ENCODE measurements at places on chromosomes 6 and 20.
A peak's percentile ranks its signal among the peaks of the same experiment; 100 is the strongest.

DNA sequence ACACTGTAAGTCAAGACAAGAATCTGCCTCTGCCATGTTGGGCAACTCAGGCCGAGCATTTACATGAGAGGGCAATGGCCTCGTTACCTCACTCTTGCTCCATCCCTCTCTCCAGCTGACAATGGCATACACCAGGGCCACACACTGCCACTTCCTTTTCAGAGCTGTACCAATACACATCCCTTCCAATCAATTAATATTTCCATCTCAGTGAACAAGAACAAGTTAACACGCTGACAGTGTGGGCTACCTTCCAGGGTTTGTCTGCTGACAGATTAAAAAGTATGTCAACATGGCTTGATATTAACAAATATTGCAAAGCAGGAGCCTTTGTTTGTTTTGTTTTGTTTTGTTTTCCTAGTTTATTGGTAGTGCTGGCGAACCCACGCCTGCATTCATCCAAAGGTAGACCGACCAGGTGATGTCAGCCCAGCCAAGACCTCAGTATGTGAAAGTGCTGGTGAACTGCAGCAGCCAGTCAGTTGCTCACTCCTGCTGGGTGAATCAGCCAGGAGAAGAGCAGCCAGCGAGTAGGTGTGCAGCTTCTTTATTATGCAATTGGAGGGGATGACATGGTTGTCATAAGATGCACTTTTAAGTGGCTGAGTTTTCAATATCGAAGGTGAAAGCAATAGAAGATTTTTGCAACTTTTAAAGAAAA, 487.3 kb upstream of the JARID2 start:
- no peak overlapping the region for H3K27ac ChIP-seq
- no peaks in the 10 kb centered on the region for H3K27me3 ChIP-seq
- no peak for DNase-seq
- no peaks in the 10 kb centered on the region for H3K4me1 ChIP-seq
- H3K4me3 ChIP-seq: no peak overlapping the region

- no peak overlapping the region for H3K27ac ChIP-seq
- no peak overlapping the region for H3K4me3 ChIP-seq
- DNase-seq: no peak
- no peaks in the 10 kb centered on the region for H3K4me1 ChIP-seq
- H3K27me3 ChIP-seq: no peaks in the 10 kb centered on the region
Observed at GRCh38 chr6:107185391-107185970, 70.2 kb upstream of the BEND3 start.

GRCh38 chr20:53706466-53707370, 113.1 kb upstream of the ZNF217 start:
- H3K4me1 ChIP-seq: peaks cover 41% of the 10 kb centered on the region
- DNase-seq: peak; percentile 76
- H3K36me3 ChIP-seq: no peaks in the 10 kb centered on the region
- H3K4me3 ChIP-seq: no peak overlapping the region

DNA sequence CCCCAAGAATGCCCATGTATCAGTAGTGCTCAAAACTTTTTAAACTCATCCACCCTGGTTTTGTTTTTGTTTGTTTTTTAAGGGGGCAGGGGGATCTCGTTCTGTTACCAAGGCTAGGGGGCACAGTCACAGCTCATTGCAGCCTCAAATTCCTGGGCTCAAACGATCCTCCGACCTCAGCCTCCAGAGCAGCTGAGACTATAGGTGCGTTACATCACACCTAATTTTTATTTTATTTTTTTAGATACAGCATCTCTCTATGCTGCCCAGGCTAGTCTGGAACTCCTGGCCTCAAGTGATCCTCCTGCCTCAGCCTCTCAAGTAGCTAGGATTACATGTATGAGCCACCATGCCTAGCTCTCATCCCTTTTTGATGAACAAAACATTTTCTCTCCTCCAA, 11.2 kb downstream of the PHIP start:
- H3K4me1 ChIP-seq: peaks cover 11% of the 10 kb centered on the region
- no peak overlapping the region for H3K4me3 ChIP-seq
- H3K36me3 ChIP-seq: peaks cover 41% of the 10 kb centered on the region
- H3K27ac ChIP-seq: no peak overlapping the region
- H3K27me3 ChIP-seq: no peaks in the 10 kb centered on the region

DNA sequence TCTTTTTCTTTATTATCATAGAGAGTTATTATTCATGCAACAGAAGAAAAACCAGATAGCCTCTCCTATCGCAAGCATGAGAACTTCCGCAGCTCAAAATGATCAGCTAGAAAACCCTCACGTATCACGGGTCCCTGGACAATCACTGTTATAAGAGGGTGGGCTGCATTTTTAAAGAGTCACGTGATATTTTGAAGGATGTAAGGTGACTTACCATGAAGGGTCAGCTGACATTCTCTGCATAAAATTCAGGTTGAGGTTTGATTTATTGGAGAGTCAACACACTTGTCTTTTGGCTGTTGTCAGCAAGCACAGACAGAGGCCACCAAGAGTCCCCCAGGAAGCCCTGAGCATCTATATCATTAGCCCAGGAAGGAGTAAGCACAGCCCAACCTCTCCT, 39.5 kb downstream of the ID4 start:
- no peak for DNase-seq
- no peaks in the 10 kb centered on the region for H3K4me1 ChIP-seq

DNA sequence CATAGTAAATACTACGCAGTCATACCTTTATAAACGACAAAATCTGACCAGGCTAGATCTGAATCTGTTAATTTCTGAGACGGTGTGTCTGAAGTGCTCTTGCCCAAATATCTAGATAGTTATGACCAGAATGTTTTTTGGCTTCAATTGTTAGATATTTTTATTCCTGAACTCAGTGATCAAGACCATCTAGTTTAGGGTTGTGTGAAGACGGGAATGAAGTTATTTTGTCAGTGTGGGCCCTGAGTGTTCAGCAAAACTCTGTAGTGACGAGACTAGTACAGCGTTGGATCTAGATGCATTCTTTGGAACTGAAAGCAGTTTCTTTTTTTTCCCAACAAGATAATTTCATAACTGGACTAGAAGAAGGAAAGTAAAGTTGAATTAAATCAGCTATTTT, 3.1 kb downstream of the STXBP5 start:
- H3K4me1 ChIP-seq: peaks cover 20% of the 10 kb centered on the region
- no peak for DNase-seq
- H3K4me3 ChIP-seq: no peak overlapping the region
- no peaks in the 10 kb centered on the region for H3K27me3 ChIP-seq

DNA sequence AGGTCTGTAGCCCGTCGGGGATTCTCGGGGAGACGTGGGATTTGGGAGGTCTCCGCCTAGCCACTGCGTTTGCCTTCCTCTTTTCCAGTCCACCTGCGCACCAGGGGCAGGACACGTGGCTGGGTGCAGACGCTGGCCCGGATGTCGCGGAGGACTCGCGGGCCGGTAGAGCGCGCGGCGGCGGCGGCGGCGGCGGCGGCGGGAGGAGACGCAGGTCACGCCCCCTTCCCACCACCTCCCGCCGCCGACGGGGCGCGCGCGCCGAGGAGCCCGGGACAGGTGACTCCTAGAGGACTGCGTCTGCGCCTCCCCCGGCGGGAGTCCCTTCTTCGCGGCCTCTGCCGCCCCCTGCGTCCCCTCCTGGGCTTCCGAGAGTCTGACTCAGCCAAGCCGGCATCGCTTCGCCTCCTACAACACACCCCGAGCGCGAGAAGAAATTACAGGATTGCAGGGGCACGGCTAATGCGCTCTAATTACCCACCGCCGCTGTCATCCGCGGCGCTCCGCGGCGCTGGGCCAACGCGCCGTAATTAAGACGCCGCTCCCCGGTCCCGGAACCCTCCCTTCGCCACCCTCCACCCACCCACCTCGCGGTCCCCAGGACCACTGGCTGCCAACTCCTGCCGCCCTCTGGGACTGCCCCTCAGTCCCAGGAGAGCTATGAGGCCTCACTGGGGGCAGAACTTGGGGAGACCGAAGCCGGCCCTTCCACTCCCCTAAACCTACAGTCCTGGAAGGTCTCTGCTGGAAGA, 124.5 kb downstream of the MRPL14 start:
- H3K27me3 ChIP-seq: no peaks in the 10 kb centered on the region
- no peaks in the 10 kb centered on the region for H3K36me3 ChIP-seq
- H3K4me1 ChIP-seq: peaks cover 36% of the 10 kb centered on the region

DNA sequence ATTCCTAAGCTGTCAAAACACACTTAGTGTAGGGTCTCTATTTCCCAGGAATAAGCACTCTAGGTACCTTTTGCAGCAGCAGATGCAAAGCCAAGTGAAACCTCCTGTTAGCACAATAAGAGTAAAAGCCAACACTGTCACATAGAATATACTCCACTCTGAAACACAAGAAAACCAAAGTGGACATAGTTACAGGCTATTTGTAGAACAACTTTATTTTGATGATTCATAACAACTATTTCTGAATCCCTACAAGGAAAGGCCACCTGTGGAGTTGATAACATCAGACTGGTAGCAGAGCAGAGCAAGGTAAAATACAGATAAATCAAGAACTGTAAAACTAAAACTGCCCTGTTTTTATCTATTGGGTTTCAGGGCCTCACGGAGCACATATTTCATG, 59.7 kb downstream of the ALDH5A1 start:
- H3K4me3 ChIP-seq: no peak overlapping the region
- H3K27me3 ChIP-seq: no peaks in the 10 kb centered on the region
- no peak overlapping the region for H3K27ac ChIP-seq
- no peaks in the 10 kb centered on the region for H3K36me3 ChIP-seq
- no peaks in the 10 kb centered on the region for H3K4me1 ChIP-seq
- DNase-seq: no peak

DNA sequence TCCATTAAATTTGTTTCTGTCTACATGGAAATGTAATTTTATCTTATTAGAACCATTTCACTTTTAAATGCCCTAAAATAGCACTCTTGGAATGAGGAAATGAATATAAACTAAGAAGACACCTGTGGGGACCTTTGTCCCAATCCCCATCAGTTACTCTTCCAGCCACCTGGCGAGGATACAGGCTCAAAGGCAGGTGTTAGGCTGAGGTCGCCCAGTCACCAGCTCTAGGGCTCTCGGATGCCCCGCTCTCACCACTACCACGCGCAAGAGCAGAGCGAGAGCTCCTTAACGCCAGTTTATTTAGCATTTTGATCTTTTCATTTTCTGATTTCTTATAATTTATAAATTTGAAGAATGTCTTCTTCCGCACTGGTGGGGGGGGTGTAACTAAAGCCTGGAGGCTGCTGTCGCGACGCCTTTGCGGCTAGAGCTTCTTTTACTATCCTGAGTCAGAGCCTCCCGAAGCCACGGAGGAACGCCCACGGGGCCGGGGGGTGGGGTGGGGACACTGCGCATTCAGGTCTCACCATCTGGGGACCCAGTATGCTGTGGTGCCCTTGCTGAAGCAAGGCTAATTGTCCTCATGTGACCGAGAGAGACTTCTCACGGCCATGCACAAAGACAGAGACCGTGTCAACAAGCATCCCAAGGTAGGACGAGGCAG, 38.7 kb upstream of the AFDN start:
- no peak overlapping the region for H3K27ac ChIP-seq
- no peak for DNase-seq
- H3K4me1 ChIP-seq: no peaks in the 10 kb centered on the region
- H3K27me3 ChIP-seq: no peaks in the 10 kb centered on the region
- H3K36me3 ChIP-seq: no peaks in the 10 kb centered on the region
- no peak overlapping the region for H3K4me3 ChIP-seq

- no peak overlapping the region for H3K27ac ChIP-seq
- DNase-seq: no peak
- no peaks in the 10 kb centered on the region for H3K27me3 ChIP-seq
- no peaks in the 10 kb centered on the region for H3K4me1 ChIP-seq
Observed at GRCh38 chr20:34075647-34076046, 36.4 kb downstream of the EIF2S2 start.

Data from DND-41 (cell line).